NCI-H510A (cell line): ENCODE measurements at places on chromosomes 2 and 18.

GRCh38 chr18:44946529-44947113, 265.9 kb downstream of the SETBP1 start:
- DNase-seq: peak; percentile 62

DNA sequence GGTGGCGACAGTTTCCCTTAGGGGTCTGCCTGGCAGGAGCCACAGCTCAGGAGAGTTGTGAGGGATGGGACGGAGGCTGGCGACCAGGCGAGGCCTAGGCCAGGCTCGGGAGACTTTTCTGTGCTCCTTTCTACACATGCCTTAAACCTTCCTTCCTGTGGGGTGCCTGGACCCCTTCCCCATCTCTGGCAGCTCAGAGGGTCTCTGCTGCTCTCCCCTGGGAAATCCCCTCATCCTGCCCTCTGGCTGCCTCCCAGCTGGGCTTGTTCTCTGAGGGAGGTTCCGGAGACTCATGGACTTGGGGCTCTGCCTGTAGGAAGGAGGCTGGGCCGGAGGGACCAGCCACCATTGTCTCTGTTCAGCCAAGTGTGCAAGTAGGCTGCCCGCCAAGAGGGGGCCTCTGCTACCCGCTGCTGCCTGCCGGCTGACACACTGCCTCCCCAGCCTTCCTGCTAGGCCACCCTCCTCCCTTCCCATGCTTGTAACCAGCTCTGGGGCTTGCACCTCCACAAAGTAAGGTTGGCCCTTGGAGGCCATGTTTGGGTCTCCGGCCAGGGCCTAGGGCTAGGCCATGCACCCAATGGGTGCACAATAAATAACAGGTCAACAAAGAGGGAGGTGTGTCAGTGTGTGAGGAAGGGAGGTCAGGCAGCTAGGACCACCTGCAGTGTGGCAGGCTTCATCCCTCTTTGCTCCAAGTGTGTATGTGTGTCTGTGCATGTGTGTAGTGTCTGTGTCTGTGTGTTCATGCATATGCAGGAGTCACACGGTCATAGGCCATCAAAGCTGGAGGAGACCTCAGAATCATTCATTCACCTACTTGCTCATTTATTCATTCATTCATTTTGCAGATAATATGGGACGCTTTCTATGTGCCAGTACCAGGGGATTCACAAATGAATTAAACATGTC, 28.8 kb downstream of the PSD4 start:
- no peak for DNase-seq

DNA sequence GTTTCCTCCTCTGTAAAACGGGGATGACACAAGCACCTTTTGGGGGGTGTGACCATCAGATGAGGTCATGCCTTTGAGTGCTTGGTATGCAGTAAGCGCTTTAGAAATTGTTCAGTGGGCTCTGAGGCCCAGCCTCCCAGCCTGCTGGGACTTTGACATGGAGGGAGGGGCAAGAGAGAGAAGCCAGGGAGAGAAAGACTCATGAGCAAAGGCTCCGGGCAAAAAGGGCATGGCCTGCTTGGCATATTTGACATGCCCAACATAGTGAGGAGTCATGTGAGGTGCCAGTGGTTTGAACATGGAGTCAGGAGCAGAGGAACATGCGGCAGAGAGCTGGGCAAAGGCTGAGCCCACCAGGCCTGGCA, 14.0 kb downstream of the TNS1 start:
- DNase-seq: no peak

- DNase-seq: no peak
Observed at GRCh38 chr2:141137122-141137693, 993.6 kb downstream of the LRP1B start.
